Kidney tubule cell (primary cell): ENCODE measurements at places on chromosomes 13 and 19.
A peak's percentile ranks its signal among the peaks of the same experiment; 100 is the strongest.

GRCh38 chr13:97273341-97273831 lies 51.3 kb downstream of the MBNL2 start:
- DNase-seq = no peak

- no peak for DNase-seq
Measured at GRCh38 chr13:97975280-97975847, 21.9 kb downstream of the IPO5 start.

DNA sequence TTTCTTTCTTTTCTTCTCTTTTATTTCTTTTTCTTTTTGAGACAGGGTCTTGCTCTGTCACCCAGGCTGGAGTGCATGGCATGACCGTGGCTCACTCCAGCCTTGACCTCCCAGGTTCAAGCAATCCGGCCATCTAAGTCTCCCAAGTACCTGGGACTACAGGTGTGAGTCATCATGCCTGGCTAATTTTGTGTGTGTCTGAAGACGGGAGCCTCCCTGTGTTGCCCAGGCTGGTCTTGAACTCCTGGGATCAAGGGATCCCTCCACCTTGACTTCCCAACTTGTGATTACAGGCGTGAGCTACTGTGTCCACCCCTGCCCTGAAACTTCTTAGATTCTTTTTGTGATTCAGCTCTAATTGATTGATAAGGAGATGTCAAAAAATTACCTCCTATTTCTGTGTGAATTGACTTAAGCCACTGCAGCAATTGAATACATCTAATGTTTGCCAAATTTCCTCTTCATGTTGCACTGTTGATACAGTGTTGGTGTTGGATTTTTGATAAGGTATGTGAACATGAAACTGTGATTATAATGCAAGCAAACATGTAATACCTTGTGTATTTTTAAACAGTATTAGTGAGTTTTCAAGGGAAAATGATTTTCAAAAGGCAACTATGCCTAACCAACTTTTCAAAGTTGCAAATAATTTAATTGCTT lies 22.6 kb downstream of the KLF5 start:
- peak; percentile 20 for DNase-seq

DNA sequence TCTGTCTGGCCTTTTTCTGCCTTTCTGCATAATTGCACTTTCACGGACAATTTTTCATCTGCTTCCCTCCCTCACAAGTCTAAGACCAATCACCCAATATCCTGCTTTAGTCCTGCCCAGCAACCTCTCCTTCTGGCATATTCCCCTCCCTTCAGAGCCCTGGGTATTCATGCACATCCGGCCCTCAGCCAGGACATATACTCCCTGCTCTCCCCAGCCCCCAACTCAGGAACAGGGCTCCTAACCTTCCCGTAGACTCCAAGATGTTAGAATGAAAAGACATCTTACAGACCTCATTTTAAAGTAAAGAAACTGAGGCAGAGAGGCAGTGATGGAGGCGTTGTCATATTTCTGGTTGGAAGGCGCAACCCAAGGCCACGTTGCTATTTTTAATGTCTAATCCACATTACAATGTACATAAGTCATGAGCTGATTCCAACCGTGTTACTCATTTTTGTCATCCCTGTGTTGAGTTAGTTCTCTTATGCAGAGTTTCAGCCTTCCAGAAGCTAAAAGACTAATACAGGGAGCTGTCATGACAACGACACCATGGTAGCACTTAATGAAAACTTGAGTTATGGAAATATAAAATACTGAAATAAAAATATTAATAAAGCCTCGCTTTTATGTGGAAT lies 209.2 kb downstream of the TSHZ3 start:
- DNase-seq = peak; percentile 94

- peak; percentile 37 for DNase-seq
Measured at GRCh38 chr13:22278336-22278929, 607.6 kb downstream of the FGF9 start.

- peak; percentile 75 for DNase-seq
Measured at GRCh38 chr13:78137404-78138142, 218.9 kb upstream of the EDNRB start.

- DNase-seq = no peak
Measured at GRCh38 chr13:102316732-102317131, 85.1 kb downstream of the FGF14 start.

DNA sequence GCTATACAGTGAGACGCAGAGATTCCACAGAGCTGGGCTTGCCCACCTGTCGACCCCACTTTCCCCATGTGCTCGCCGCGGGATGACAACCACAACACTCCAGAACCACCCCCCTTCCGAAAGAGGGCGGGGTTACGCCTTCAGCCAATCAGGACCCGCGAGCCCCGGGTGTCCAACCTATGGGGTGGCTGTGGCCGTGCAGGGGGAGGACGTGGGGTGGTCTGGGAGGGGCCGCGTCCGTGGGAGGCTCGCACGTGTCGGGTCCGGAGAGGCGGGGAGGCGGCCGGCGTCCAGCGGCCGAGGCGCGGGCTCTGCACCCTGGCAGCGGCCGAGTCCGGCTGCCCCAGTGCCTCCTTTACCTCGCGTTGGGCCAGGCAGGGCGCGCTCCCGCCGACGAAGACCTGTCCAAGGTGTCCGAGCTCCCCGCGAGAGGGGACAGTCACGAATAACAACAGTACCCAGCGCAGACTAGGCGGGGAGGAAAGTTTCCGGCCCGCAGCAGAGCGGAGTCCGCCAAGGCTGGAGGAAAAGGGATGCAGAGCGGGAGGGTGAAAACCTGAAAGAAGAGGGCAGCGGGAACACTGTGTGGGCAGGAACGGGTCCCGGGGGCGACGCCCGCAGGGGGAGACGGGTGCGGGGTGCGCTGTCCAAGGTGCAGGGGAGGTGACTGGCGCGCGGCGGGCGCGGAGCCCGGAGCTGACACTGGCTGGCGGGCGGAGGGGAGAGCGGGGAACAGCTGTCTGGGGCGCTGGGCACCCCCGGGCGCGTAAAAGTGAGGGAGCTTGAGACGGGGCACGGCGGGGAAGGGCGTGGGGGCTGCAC lies 911 bp downstream of the ENOX1 start:
- DNase-seq = peak; percentile 77

- DNase-seq = peak; percentile 25
Measured at GRCh38 chr13:94710881-94711560, 1.3 kb downstream of the SOX21 start.

DNA sequence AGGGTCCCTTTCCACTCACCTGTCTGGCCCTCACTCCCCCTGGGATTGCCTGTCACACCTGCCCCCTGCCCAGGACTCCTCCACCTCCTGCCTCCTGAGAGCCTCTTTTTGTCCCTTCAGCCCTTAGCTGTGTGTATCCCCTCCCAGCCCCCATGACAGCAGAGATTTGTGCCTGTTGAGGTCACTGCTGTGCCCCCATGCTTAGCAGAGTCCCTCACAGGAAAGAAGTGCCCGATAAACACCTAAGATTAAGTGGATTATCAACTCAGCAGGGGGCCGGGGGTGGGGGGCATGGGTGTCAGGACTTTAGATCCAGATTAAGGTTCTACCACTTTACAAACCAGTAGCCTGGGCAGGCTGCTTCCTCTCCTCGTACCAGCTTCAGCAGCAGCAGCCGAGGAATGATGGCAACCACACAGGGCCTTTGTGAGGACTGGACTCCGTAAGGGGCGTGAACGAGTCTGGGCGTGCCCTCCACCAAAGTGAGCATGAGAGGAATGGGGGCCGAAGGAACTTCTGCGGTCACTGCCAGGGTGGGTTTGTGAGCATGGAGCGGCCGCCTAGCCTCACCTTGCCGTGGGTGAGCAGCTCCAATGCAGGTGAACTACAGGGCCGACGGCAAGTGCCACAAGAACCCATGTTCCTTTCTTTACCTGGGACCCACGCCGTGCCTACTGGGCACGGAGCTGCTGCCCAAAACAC lies 36.1 kb downstream of the ZNF787 start:
- no peak for DNase-seq

GRCh38 chr13:34411177-34411576 lies 530.9 kb upstream of the NBEA start:
- no peak for DNase-seq

DNA sequence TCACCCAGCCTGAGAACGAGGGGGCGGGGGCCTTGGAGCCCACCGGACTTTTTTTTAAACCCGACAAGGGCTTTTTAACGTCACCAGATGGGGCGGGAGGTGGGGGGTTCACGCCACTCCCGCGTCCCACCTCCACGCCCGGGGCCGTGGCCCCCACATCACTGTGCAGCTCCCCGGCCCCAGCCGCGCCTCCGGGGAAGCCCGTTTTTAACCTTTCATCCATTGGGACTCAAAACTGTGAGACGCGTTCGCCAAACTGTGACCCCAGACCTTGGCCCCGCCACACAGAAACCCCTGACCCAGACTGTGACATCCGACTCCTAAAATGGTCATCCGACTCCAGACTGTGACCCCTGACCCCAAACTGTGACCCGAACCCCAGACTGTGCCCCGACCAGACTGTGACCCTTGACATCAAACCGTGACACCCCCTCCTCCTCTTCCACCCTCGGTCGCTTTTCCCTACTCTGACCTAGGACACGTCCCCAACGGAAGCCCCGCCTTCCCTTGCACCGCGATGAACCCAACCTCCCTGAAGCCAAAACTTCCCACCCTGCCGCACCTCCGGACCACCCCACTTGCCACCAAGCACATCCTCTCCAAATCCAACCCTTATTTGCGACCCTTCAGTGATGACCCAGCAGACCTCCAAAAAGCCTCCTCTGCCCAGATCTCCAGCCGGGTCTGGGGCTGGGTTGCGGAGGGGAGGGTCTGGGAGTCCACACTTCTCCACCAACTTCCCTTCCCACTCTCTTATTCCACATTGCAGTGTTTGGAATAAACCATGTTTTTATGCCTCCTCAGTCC lies 1.5 kb upstream of the GRWD1 start:
- DNase-seq = no peak

DNA sequence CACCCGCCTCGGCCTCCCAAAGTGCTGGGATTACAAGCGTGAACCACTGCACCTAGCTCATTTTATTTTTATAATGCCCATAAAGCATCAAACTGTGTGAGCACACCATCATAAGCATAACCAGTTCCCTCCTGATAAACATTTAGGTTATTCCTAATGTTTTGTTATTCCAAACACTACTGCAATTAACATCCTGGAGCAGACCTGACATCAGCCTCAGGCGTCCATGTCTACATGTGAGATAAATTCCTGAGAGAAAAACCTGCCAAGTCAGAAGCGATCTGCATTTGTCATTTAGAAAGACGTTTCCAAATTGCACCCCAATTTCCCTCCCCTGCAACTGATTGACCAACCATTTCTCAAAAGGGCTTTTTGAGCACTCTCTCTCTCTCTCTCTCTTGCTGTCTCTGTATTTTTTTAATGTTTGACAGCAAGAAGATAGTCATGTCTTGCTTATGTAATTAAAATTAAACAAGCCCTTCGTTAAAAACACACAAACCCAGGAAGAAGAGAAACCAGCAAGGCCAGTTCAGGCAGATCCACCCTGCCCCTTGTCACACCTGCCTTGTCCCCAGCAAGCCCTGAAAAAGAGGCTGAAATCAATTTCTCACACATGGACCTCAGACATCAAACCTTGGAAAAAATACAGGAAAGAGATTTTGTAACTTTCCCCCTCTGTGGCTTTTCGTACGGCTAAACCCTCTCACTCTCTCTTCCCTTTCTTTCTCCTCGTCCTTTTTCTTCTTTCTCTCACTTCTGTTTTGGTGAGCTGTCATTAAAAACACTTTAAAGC lies 9.9 kb downstream of the LYPD3 start:
- no peak for DNase-seq

DNA sequence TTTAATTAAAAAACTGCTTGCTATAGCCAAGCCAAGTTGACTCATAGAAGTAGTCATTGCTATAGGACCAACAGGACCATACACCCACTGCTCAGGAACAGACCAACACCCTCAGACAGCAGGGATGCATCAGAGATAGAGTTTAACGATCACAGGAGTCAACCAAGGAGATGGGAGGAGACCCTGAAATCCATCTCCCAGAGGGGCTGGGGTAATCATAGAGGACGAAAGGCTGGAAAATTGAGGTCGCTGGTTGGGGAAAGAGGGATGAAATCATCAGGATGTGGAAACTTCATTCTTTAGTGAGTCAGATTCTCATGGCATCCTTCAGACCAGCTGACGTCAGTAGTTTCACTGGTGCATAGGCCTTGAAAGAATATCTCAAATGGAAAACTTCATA lies 160.4 kb upstream of the GPC6 start:
- peak; percentile 25 for DNase-seq

DNA sequence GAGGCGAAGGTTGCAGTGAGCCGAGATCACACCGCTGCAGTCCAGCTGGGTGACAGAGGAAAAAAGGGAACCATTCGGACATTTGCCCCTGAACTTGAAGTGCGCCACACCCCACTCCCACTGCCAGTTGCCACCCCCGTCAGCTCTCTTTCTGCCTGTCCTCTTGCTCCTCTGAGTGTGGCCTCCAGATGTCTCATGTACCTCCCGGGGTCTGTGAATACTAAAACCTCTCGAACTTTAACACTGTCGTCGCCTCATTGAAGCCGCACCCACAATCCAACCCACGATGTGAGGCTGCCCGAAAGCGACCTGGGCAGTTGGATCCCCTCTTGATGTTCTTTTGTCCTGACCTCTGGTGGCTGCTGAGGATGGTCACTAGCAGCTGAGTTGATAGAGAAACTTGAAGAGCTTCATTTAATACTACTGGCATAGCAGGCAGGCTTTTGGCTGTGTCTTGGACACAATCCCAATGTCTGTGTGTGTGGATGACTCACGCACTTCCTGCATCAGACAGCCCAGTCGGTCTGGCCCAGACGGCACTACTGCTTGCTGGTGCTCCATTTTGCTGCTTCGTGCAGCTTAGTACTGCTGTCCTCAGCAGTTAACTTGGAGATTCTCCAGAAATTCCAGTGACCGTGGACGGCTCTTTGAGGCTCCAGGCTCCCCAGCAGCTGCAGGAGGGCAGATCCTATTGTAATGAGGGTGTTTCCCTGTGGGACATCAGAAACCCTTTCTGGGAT lies 4.2 kb downstream of the FPR3 start:
- DNase-seq = peak; percentile 83

DNA sequence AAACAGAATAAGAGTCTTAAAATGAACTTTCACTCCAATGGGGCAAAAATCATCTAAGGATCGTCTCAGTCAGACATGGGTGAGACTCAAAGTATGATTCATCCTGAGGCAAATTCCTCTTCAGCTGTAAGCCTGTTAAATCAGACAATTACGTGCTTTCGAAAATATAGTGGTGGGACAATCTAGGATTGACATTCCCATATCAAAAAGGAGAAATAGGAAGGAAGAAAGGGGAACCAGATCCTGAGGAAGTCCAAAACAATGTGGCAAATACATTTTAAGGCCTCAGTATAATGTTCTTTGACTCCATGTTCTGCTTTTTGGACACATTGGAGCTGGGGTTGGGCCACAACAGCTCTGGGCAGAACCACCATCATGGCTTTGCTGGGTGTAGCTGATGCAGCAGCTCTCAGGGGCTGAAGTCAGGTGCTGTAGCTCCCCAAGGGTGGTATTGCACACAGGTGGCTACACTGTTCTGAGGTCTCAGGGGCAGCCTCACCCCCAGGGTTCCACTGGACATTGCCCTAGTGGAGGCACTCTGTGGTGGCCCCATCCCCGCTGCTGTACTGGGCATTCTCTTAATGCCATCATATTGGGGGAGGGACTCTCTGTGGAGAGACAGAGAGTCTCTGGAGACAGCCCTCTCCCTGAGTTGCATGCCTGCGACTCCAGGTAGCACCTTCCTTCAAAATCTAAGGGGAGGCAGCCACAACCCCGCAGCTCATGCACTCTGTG lies 5.7 kb upstream of the FPR3 start:
- no peak for DNase-seq

- DNase-seq = peak; percentile 90
Measured at GRCh38 chr19:16825312-16826052, 3.7 kb upstream of the SIN3B start.
